ENCODE measurements at places on chromosomes 5 and 9.

GRCh38 chr5:620152-620551, 8.0 kb downstream of the CEP72 start:
- DNase-seq: no peak

GRCh38 chr5:10391130-10391529, 37.6 kb downstream of the MARCHF6 start:
- DNase-seq: no peak

GRCh38 chr5:175107028-175107588, 336.9 kb downstream of the DRD1 start:
- no peak for DNase-seq

- no peak for DNase-seq
Observed at GRCh38 chr9:126338945-126339344, 12.3 kb downstream of the MVB12B start.

- DNase-seq: no peak
Observed at GRCh38 chr5:115626445-115626823, 598 bp upstream of the TMED7 start.

DNA sequence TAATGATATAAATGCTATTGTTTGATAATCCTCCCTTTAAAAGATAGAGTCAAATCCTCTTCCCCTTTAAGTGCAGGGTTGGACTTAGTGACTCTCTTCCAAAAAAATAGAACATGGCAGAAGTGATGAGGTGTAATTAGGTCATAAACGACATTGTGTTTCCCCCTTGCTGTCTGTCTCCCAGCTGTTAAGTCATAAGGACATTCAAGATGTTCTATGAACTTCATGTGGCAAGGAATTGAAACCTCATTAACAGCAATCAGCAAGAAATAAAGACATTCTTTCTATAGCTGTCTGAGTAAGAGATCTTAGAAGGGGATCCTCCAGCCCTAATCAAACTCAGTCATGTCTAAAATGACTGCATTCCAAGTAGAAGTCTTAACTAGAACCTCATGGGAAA, 3.3 kb upstream of the SLC25A46 start:
- DNase-seq: no peak

- no peak for DNase-seq
Observed at GRCh38 chr5:1997640-1998347, 115.1 kb upstream of the IRX4 start.

- no peak for DNase-seq
Observed at GRCh38 chr9:37575001-37575400, 1.2 kb downstream of the FBXO10 start.

DNA sequence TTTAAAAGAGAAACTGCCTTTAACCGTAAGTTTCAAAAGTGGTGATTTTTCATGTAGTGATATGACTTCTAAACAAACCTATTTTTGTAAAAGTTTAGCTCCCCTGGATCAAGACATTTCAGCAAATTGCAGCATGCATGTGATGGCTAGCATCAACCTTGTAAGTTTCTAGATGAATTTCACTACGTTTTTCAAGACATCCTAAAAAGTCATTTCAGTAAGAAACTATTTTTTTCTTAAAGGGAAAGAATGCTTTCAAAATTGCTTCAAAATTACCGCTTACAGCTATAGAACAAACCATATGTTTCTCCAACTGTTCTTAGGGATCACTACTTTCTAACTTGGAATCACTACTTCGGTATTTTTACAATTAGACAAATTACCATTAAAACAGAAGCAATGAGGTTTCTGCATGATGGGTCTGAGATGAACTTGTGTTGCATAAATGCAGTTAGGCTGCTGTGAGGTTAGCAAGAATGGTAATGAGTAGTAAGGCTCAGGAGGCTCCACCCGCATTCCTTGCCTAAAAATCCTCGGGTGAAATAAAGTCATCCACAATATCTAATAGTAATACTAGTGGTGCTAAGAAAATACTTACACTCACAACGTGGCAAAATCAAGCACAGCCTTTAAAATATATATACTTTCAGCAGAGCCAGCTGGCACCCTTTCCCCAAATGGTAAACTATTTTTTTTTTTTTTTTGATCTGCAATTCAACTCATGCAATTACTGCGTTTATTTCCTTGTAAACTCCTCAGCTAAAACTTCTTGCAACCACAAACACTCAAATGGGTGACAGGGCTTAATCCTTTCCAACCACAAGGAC, 53.8 kb downstream of the CDC14B start:
- no peak for DNase-seq

- DNase-seq: no peak
Observed at GRCh38 chr9:98721643-98722042, 12.9 kb upstream of the GABBR2 start.

GRCh38 chr9:37466037-37466709, 923 bp upstream of the ZBTB5 start:
- no peak for DNase-seq

DNA sequence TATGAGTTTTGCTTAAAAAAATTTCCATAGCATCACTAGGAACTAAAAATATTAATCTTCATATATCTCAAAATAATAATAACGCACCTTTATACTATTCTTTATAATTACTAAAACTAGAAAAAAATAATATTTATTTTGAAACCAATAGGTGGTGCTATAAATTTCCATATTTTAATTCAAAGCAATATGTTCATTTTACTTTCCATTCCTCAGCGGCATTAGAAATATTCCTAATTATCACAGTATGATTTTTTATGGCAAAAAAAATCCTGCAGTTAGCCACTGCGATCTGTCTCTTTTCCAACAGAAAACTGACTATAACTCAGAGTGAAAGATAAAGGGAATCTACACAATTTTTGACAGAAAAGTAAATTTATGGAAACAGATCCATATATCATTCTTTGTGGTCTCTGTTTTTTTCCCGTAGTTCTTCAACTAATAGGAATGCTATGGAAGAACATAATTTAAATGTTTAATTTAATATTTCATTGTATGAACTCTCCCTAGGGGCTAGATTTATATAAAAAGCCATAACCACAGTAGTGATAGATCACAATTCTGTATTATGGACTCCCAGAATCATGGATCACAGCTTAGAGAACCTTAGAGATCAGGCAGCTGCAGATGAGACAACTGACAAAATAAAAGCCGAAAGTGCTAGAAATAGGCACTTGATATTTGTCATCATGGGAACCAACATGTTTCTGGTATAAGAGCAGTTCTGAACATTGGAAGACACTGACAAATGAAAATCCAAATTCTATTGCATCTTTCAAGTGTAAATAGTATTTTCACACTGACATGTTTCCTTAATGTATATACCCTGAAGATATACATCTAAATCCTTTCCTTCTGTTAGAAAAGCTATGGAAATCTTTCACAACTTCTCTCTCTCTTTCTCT, 167.7 kb upstream of the MPDZ start:
- no peak for DNase-seq

- DNase-seq: no peak
Observed at GRCh38 chr9:100674419-100675122, 96.7 kb downstream of the CAVIN4 start.

GRCh38 chr9:135330685-135331590, 148.6 kb upstream of the PPP1R26 start:
- no peak for DNase-seq

DNA sequence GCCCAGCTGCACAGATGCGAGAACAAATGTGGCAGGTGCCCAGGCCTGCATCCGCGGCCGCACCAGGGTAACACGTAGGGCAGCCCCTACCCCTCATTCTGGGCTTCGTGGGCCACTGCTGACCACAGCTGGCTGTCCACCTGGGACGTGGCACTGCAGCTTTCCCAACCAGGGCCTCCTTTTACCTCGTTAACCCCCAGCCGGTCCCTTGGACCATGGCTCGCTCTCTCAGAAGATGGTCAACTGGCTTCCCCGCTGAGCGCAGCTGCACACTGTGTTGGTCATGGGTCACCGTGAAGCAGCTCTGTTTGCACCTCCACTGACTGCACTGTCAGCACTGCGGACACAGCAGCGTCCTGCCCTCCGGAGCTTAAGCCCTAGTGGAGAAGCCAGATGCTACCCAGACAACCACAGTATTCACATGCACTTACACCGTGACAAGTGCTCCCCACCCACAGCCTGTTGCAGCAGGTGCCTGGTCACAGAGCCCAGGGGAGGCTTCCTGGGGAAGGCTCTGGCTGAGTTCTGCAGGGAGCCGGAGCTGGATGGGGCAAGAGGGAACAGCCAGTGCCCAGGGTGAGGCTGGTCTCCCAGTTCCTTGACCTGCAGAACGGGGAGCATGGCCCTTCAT, 10.5 kb upstream of the PLEKHG4B start:
- no peak for DNase-seq

DNA sequence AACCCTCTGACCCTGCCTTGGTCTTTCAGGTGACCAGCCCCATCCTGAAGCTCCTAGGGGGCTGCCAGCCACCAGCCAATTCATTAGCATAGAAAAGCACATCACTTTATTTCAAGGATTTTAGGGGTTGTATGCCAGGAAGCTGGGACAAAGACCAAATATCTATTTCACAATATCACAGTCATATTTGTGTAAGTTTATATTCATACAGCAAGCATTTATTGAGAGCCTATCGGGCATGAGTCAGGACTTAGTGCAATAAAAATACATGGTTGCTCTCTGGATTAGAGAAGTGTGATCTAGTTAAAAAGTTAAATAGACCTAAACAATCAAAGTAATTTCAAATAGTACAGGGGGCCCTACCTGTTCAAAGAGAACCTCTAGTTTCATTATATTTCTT, 113.8 kb downstream of the ERCC6L2 start:
- DNase-seq: no peak

GRCh38 chr5:68086857-68087256, 128.7 kb upstream of the PIK3R1 start:
- DNase-seq: no peak

DNA sequence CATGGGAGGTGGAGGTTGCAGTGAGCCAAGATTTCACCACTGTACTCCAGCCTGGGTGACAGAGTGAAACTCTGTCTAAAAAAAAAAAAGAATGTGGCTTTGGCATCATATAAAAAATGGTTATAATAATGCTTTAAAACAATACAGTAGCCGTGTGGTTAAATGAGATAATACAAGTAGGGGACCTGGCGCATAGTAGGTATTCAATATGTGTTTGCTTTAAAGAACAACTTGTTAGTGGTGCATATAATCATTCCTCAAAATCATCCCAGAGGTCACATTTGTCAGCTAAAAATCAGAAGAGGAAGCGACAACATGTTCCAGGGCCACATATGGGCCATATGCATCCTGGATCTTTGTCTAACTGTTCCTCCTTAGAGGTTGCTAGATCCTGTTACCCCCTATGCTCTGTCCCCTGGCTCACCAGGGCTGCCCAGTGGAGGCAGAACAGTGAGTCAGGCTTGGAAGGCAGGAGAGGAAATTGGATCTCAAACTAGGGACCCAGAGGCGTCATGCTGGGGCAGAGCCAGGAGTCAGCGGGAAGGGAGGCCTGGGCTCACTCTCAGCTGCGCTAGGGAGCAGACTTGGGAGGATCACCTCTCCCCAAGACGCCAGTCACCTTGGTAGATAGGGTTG, 27.7 kb downstream of the LHX6 start:
- no peak for DNase-seq

- DNase-seq: no peak
Observed at GRCh38 chr9:3419893-3420292, 105.9 kb downstream of the RFX3 start.

- no peak for DNase-seq
Observed at GRCh38 chr5:141878186-141878710, at the start of gene PCDH1. PCDH1 (minus strand) TSS chr5:141878410; CDS start chr5:141878262, 148 bp downstream.

DNA sequence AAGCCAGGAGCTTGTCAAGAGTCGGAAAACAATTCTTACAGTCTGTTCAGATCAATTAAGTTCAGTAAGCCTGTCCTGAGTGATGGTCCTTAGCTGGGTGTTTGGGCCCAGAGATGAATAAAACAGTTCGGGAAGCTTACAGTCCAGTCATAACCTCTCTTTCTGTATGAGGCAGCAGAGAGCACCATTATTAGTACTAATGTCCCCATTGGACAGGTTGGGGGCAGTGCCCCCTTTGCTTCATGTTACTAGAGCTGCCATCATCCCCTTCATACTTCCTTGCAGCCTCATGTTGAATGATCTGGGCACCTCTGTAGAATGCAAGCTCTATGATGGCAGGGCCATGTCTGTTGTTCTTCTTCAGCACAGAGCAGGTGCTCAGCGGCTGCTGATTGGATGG, 9.8 kb downstream of the DOCK2 start:
- no peak for DNase-seq

DNA sequence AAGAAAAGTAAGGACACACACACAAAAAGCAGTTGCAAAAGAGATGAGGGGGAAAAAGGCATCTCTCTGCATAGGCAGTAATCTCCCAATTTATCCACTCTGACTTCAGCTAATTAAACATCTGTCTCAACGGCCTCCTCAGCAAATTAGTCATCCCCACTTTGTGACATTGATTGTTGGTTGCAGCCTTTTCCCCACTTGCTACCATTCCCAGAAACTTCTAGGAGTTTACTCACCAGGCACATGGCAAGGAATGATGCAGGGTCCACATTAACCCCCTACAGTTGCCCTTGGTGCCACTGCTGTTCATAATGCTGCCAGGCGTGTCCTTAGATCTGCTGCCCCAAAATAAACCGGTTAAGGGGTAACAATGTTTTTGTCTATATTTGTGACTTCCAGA, 174.6 kb downstream of the MAPKAP1 start:
- DNase-seq: no peak

- no peak for DNase-seq
Observed at GRCh38 chr5:67246546-67247268, 50.1 kb upstream of the CD180 start.

- DNase-seq: no peak
Observed at GRCh38 chr9:100933656-100934055, 94.9 kb upstream of the PLPPR1 start.

GRCh38 chr9:91045041-91045440, 243.4 kb downstream of the SYK start:
- no peak for DNase-seq

- no peak for DNase-seq
Observed at GRCh38 chr5:14332746-14333145, 189.6 kb downstream of the TRIO start.

DNA sequence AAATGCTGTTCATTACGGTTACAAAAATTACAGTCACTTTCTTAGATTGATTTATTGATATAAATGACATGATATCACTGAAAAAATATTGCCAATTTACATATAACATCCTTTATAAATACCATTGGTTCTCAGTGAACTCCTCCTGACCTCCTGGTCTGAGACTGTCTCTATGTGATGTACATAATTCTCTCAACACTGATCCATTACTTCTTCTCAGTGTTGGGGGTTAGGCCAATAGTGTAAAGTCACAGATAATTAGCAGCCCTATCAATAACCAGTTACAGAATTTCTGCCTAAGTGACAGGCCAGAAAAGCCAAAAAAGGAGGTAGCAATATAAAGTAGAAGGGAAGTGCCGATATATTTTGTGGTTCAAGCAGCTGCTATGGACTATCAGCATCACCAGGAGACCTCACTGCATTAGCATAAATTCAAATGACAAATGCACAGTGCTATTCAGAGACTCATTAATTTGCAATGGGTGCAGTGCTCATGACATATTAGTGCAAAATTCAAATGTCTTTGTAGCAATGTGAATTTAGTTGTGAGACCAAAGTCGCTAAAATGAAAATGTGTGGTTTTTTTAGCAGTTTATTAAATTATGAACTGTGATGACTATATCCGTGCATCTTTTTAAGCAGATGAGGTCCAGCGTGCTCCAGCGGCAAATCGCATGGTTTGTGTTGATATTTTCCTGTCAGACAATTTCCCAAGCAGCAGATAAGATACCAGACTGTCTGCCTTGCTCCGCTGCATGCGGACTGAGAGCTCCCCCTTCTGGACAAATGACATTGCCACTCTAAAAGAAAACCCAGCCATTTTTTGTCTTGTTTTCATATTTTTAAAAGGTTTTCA, 144.6 kb downstream of the CETN3 start:
- peak; percentile 15 for DNase-seq

Data from stimulated activated CD8-positive, alpha-beta memory T cell treated with anti-CD3 and anti-CD28 coated beads, Interleukin-4, amount 100 ng/mL, for 24 hours (primary cell).